ENCODE measurements at places on chromosomes 7 and 10. TPM values are rescaled to one million over a fixed set of nuclear protein-coding genes. Genes with fewer than 3 reads are reported as not detected.

The CALML5 gene
- total RNA-seq = not detected

The PLEKHS1 gene
- total RNA-seq = not detected

The ABCC2 gene
- 0.05 TPM for total RNA-seq

The DGKB gene
- total RNA-seq = 3.7 TPM

The SSC4D gene
- total RNA-seq = 0.88 TPM

The SPDYE8 gene
- not detected for total RNA-seq

DNA sequence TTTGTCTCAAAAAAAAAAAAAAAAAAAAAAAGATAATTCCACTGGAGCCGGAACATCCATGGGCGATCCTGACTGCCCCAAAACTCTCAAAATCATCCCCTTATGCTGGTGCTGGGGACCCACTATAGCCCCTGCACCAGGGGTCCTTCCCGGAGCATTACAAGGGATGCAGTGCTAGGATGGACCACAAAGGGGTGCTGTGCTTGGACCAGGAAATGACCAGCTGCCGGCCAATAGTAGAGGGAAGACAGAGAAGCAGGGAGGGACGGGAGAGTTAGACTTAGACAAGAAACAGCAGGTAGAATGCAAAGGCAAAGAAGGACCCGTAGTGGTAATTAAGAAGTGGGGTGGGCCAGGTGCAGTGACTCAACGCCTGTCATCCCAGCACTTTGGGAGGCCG is 40.5 kb downstream of the RCC1L start:
- DNase-seq = no peak

DNA sequence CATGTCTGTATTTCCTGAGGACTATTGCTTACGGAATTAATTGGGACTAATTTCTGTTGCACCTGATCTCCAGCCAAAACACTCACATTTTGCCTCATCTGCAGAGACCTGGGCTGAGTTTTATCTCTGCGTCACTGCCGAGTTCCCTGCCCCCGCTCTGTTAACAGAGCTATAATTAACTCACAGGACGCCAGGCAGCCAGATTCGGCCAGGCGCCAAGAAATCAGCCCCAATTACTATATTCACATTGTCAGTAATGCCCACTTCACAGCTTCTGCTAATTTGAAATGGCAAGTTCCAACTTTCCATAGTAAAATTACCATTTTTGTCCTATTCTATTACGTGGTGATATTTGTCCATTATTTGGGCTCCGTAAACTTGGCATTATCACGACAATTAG is 130.5 kb downstream of the CUX1 start:
- no peak for DNase-seq

DNA sequence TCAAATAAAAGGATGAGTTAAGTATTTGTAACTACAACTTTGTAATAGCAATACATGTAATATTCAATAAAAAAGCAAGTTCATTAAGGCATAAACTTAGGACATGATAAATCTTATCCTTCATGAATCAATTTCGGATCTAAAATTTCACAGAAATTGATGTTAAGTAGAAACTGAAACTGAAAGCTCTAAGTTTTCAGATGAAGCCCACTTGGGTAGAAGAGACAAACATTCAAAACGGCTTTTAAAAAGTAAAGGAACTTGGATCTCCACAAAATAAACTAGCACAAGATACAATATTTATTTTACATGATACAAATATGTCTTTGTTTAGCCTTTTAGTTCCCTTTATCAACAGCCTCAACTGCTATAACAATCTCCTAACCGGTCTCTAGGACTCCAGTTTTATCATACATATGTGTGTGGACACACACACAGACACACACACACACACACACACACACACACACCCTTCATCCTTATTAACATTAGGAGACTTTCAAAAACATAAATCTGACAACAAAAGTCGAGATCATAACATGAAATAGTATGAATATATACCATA is 83.7 kb downstream of the USP6NL start:
- no peak for DNase-seq

DNA sequence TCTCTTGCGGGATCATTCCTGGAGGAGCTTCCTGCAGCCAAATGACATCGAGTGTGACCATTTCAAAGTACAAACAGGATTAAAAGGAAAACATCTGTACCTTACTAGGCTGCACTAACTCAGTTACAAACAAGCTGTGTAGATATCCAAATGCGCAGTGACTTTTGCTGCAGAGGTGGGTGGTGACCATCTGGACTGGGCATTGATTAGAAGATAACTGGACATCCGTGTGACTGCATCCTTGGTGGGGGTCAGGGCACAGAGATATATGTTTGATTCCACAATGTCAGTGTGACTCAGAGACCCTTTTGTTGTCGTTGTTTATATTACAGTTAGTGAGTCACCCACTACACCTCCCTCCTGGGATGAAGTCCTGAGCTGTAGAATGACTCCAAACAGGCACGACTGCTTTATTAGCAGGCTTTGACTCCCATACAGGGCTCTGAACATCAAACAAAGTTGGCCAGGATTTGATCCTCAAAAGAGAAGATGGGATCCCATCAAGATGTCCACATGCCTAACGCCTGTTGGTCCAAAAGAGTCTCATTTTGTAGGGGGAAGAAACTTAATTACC is 56.7 kb upstream of the SDK1 start:
- no peak for DNase-seq

DNA sequence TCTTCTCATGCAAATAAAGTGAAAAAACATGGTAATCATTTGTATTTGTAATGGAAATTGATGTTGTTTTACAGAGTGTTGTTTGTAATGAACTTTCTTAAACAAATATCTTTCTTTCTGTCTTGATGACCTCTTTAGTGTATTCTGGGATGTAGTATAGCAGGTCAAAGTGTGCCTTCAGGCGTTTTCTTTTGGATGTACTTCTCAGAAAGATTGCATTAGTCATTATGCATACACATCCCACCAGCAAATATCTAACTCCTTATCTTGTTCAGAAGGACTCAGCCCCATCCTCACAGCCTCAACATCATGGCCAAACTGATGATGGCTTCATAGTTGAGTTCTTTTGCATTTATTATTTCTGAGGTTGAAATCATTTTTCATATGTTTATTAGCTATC is 124.7 kb downstream of the LRRC18 start:
- no peak for DNase-seq

GRCh38 chr7:158861936-158862704 is 5.8 kb downstream of the DYNC2I1 start:
- DNase-seq = no peak

DNA sequence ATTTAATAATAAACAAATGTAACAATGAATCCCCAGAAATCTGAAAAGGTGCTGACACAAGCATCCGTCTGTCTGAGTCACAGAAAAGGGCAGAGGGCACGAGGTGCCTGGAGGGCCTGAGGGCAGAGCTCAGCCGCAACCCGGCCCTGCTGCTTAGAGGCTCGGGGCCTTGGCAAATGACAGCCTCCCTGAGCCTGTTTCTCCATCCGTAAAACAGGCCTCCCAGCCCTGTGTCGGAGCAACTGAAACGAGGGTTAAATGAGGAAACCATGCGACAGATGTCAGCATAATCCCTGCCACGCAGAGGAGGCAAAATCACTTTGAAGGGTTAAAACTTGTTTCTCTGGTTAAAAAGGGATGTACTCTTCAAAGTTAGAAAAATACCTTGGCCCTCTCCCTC is 24.9 kb downstream of the NUDT1 start:
- DNase-seq = no peak

GRCh38 chr10:96321822-96322221 is 17.6 kb downstream of the DNTT start:
- no peak for DNase-seq

DNA sequence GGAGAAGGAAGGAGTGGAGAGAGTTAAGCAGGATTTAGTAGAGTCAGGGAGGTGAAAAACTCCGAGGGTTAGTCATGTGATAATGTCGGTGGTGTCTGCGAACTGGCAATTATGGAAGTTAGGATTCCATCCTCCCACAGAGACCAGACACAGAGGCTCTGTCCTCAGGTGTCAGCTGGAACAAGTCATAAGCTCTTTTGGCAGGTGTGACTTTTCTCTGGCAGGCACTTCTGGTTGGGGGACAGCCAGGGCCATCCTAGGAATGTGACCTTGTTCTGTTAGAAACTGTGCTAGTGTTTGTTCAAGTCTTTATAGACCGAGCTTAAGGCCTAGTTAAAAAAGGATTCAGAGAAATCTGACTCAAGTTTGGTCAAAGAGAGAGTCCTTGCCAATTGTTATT is 371.0 kb downstream of the DPP6 start:
- DNase-seq = no peak

GRCh38 chr7:84455788-84456187 is 261.2 kb upstream of the SEMA3A start:
- peak; percentile 11 for DNase-seq

DNA sequence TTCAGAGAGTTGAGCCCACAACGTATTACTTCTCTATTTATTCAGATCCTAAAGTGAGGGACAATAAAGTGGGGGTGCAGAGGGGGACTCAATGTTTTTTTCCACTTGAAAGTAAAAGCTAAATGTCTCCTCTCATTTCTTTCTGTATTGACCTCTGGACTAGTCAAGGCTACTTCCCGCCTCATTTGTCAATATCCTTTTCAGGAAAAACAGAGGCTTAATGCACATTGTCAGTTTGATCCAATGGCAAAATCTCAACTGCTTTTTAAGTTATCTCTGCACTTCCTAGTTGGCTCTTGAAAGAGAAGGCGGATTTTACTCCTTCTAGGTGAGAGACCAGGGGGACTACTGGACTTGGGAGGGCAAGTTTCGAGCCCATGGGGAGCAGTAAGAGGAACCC is 56.4 kb downstream of the HIPK2 start:
- DNase-seq = no peak

DNA sequence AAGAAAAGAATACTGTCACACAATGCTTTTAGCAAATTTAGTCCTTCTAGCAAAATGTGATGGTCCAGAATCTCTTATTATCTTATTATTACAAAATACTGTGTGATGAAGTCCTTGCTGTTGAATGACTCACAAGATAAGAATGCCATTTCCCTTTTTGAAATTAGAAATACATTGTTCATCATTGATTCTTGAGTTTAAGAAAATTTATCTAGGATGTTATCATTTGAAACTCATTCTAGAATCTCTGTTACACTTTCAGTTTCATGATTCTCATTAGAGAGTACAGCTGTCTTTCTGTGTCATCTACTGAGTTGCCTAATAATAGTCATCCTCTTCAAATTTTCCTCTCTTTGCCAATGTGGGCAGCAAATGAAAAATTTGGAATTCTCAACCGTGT is 9.6 kb downstream of the ZKSCAN5 start:
- peak; percentile 44 for DNase-seq

DNA sequence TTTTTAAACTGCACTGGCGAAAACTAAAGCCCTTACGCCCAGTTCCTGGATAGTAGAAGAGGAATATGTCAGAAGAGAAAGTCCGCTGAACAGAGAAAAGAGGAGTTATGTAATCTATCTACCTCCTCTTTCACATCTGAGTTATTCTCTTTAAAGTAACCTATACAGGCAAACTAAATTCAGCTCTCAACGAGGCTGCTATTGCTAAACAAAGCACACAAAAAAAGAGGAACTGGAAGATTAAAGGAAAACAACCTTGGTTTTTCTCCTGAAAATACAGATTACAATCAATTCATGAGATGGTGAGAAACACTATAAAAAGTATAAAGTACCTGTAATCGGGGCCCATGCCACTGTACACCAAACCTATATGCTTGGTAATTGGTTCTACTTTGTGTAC is 5.8 kb downstream of the PSMA2 start:
- no peak for DNase-seq

- peak; percentile 83 for DNase-seq
Observed at GRCh38 chr7:35571611-35572240, 123.2 kb downstream of the HERPUD2 start.

DNA sequence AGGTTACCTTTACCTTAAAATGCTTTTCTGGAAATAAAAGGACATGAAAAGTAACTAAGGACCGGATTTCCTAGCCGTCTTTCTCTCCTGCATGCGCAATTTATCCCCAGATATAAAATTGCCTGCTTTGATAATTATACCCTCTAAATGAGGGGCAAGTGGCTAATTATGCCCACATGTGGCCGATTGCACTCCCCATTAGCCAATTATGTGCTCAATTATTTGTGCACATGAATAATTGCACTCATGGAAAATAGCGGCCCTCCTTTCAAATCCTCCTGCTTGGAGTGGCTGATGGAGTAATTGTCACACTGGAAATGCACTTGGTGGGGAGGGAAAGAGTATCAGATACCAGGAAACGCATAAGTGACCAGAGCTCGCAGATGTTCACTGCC is 66.4 kb upstream of the ATRNL1 start:
- no peak for DNase-seq

GRCh38 chr7:92837000-92837749 is 802 bp upstream of the CDK6 start:
- peak; percentile 68 for DNase-seq

- no peak for DNase-seq
Observed at GRCh38 chr7:10779465-10780399, 193.9 kb upstream of the PHF14 start.

- no peak for DNase-seq
Observed at GRCh38 chr7:50477640-50478039, 27.5 kb upstream of the FIGNL1 start.

DNA sequence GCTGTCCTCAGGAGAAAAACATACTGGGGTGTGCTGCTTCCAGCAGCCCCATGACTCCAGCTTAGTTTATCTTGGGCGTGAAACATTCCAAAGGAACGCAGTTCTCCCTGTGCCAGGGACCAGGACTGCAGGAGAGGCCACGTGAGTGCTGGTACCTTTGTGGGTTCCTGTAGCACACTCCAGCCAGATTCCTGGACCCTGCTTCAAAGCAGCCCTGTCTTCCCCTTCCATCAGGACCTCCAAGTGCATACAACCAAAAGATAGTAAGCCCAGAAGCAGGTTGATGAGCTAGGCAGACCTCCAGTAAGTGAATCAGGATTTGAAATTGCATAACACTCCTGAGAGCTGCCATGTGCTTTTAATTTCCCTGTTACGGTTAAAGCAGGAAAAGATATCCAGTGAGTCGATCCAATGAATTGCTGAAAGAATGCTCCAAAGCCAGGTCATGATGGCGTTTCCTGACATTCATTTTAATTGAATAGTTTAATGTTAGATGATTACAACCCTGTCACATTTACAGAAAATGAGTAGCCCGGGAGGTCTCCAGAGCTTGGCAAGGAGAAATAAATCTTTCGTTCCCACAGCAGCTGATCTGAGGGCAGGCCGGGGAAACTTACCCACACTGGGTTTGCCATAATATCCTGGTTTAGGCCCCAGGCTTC is 38.9 kb upstream of the CPXM2 start:
- DNase-seq = no peak
